CD4-positive, alpha-beta T cell treated with Interleukin-4 for 4 hours (primary cell): ENCODE measurements at places on chromosomes 4 and X.
A peak's percentile ranks its signal among the peaks of the same experiment; 100 is the strongest.

GRCh38 chr4:147480891-147481576 is at the start of gene EDNRA:
Gene EDNRA, plus strand, starts transcription at chr4:147481097. Its CDS starts 4,585 bp downstream, at chr4:147485682.
- DNase-seq = no peak

- DNase-seq = no peak
Measured at GRCh38 chr4:100450449-100450848, 67.4 kb downstream of the EMCN start.

DNA sequence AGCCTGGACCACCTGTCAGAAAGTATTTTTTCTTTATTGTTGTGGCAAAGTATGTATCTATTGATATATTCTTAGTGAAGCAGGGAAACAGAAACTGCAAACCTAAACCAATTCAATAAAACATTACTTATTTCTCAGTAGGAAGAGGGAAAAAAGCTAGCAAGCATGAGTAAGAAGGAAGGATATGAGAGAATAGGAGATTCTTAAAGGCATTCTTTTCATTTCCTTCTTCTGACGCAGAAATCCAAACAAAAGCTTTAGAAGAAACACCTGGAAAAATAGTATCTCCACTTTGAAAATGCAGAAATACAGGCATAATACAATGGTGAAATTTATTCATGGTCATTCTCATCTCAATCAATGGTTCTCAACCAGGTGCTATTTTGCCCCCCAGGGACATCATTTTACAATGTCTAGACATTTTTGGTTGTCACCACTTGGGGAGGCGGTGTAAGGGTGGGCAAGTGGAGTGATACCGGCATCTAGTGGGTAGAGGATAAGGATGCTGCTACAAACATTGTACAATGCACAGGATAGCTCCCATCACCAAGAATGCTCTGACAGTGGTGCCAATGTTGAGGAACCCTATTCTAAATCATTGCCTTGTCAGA is 21.7 kb upstream of the ATXN3L start:
- DNase-seq = no peak

GRCh38 chr4:86178211-86178610 is 181.6 kb downstream of the MAPK10 start:
- DNase-seq = no peak

DNA sequence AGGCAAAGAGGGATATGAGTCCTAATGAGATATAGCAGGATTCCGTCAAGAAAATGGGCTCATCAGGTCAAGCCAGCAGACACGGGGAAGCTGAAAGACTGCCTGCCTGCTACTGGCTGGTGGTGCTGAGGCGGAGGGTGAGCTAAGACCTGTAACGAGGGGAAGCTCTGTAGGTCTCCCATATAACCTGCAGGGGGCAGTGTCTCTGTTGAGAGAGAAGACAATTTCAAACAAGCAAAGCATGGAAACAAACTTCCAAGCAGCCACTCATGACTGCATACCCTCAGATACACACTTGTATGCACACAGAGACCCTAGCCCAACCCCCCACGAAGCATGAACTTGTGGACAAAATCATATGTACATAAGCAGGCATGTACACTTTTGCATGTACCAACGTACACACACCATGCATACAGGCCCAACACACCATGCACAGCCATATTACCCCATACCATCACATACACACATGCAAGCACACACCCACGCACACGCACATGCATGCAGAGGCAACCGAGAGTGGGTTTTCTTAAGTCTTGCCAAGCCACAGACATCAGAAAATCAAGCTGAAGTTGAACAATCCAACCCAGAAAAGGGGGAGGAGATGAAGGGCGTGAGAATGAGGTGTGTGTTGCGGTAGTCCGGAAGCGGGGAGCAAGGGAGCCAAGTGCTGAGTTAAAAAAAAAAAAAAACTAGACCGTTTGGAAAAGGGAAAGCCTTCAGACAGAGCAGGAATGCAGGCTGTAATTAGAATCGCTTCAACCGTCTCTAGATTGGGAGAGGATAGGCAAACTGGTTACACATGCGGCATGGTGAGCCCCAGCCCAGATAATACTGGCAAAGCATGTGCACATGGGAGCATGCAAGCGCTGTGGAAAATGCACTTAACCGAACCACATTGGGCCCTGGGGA is 71.0 kb downstream of the PJA1 start:
- peak; percentile 28 for DNase-seq

DNA sequence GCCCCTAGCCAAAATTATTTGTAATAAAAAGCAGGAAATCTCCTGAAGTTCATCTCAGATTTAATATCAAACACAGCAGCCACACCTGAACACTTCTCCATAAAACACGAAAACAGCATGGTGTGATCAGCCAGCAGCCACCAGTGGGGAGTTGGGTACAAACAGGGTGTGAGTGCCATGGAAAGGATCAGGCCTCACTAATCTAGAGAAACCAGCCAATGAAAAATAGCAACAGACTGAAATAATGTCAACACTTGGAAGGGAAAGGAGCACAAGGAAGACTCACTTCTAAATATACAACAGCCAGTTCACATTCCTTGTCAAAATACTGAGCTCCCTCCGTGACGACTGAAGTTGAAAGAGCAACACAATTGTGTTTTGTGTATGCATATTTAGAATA is 46.0 kb downstream of the SLC7A11 start:
- no peak for DNase-seq

DNA sequence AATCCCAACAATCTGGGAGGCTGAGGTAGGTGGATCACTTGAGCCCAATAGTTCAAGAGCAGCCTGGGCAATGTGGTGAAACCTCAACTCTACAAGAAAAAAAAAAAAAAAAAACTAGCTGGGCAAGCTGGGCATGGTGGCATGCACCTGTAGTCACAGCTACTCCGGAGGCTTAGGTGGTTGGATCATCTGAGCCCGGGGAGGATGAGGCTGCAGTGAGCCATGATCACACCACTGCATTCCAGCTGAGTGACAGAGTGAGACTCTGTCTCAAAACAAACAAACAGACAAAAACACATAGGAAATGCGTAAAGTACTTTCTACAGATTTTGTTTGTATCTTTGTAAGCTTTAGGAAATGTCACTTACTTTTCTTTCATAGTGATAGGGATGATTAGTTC is 307.2 kb upstream of the NR3C2 start:
- DNase-seq = no peak

- no peak for DNase-seq
Measured at GRCh38 chr4:108725457-108725856, 37.4 kb downstream of the ETNPPL start.

- DNase-seq = no peak
Measured at GRCh38 chr4:152029631-152030030, 268.8 kb upstream of the GATB start.

GRCh38 chr4:184265546-184266351 is 48.1 kb upstream of the ENPP6 start:
- DNase-seq = no peak

GRCh38 chrX:143429131-143429530 is 88.1 kb downstream of the SPANXN3 start:
- DNase-seq = no peak

- no peak for DNase-seq
Measured at GRCh38 chr4:37054531-37055077, 189.9 kb upstream of the NWD2 start.

- no peak for DNase-seq
Measured at GRCh38 chrX:135522878-135523693, 2.6 kb downstream of the INTS6L start.

- no peak for DNase-seq
Measured at GRCh38 chrX:96719161-96719875, 34.7 kb downstream of the DIAPH2 start.

DNA sequence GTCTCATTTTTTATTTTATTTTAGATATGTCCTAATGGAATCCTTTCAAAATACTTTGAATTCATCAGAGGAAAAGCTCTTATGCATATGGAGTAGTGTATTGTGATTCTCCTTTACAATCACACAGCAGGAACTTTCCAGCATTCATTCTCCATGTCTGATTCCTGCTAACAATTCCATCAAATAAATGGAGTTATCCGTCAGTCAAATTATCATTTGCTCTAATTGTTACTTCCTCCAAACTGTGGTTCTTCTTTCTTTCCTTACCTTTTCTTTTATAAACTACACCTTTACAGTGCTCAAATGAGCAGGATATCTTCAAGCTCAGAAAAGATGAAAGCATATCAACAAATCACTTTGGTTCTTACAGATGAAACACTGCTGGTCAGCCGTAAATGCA is 80.4 kb downstream of the EPHA5 start:
- DNase-seq = no peak

GRCh38 chrX:132292793-132293192 is 73.5 kb upstream of the RAP2C start:
- peak; percentile 34 for DNase-seq

DNA sequence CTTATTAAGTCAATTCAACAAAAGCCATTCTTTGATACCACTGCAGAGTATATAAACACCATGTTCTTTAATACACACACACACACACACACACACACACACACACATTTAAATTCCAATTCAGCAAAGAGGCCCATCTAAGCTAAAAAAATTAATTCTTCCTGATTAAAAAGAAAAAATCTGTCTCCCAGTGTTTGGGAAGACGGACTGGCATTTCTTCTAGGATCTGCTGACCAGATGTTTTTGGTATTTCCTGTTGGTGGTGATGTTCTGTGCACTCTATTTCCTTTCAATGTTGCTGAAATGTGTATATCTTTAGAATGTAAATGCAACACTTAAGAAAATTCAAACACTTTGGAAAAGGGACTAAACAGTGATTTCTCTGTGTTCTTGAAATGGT is 243.8 kb downstream of the THOC2 start:
- DNase-seq = no peak

GRCh38 chr4:147425019-147425418 is 55.9 kb upstream of the EDNRA start:
- no peak for DNase-seq

GRCh38 chr4:53935780-53936179 is 128.6 kb downstream of the CHIC2 start:
- DNase-seq = no peak

DNA sequence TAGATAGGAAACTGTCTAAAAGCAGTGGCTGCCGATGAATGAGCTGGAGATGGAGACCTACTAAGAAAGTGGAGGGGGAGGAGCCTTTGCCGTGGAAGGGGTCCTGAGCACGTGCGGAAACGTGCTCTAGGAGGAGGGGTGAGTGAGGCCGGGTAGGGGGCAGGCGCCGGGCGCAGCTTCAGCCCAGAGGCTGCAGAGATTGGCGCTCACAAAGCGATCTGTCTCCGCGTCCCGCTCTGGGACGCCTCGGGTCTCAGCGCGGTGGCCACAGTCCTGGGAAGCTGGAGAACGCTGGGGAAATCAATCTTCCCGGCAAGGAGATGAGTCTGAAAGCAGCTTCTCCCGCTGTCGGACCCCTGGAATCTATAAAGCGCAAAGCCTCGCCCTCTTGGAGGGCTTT is 444 bp upstream of the ARHGAP6 start:
- no peak for DNase-seq

- no peak for DNase-seq
Measured at GRCh38 chrX:257681-258289, 23.4 kb upstream of the PLCXD1 start.

- no peak for DNase-seq
Measured at GRCh38 chr4:21728304-21728703, 220.3 kb downstream of the KCNIP4 start.

DNA sequence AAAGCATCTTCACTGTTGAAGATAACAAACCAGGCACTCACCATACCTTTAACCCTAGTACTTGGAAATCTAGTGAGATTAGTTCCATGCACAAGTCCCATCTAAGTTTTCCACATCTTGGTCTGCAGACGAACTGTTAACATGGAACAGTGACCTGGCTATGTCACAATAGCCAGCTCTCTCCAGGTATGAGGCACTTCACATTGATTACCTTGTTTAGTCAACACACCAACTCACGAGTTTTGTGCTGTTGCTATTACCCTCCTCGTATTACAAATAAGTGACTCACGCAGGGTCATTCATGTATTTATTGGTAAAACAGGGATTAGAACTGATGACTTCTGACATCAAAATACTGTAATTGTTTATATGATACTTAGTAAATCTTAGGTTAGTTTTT is 36.4 kb upstream of the FRAS1 start:
- DNase-seq = no peak

- DNase-seq = no peak
Measured at GRCh38 chr4:86934147-86934770, 552 bp upstream of the AFF1 start.

DNA sequence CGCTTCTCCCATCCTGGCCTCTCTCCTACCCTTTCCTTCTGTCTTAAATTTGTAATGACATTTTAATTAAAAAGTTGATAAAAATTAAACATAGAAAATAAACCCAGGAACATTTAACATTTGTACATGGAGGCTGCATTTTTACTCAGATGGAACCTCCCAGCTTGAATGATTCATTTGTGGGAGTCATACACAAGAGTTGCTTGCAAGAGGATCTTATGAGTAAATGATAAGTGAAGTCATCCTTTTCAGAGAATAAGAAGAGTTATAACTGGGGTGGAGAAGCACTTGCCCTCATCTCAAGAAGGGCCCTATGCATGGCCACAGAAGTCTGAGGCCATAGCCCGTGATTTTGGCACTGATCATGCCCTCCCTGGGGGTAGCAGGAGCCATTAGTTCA is 482.9 kb upstream of the BOD1L1 start:
- no peak for DNase-seq

- DNase-seq = no peak
Measured at GRCh38 chr4:63919636-63920365, 489.4 kb downstream of the TECRL start.

DNA sequence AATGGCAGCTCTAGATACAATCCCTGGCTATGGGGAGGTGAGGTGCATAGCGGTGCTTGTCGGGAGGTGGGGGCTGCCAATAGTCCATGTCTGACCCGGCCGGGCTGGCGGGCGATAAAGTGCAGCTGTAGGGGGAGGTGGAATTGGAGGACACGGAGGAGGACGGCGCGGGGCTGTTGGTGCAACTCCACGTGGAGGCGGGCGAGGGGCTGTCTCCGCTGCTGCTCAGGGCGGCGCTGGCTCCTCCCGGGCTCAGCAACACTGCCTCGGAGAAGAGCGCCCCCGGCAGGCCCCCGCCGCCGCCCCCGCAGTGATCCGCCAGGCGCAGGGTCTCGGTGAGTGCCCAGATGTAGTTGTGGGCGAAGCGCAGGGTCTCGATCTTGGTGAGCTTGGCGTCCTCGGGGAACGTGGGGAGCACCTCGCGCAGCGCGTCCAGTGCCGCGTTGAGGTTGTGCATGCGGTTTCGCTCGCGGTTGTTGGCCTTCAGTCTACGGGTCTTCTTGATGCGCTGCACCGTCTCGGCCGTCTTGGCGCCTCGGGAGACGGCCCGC is 1.3 kb downstream of the NEUROG2 start:
- no peak for DNase-seq

GRCh38 chr4:73847526-73848182 is 5.4 kb upstream of the PF4V1 start:
- DNase-seq = no peak

- no peak for DNase-seq
Measured at GRCh38 chr4:184991860-184992259, 26.4 kb upstream of the HELT start.
